ENCODE measurements at places on chromosomes 3 and 15.

GRCh38 chr3:46731795-46732194, 14.1 kb upstream of the PRSS50 start:
- no peaks in the 10 kb centered on the region for H3K36me3 ChIP-seq
- no peaks in the 10 kb centered on the region for H3K4me1 ChIP-seq

- H3K27ac ChIP-seq = no peak overlapping the region
- H3K27me3 ChIP-seq = no peaks in the 10 kb centered on the region
- DNase-seq = no peak
- no peaks in the 10 kb centered on the region for H3K4me1 ChIP-seq
- no peak overlapping the region for H3K4me3 ChIP-seq
These were observed 921.1 kb downstream of the FHIT start for GRCh38 chr3:60330107-60330506.

GRCh38 chr3:44110648-44111047, 131.0 kb upstream of the TOPAZ1 start:
- no peak for DNase-seq
- H3K4me3 ChIP-seq = no peak overlapping the region
- H3K4me1 ChIP-seq = peaks cover 2% of the 10 kb centered on the region
- no peaks in the 10 kb centered on the region for H3K27me3 ChIP-seq

DNA sequence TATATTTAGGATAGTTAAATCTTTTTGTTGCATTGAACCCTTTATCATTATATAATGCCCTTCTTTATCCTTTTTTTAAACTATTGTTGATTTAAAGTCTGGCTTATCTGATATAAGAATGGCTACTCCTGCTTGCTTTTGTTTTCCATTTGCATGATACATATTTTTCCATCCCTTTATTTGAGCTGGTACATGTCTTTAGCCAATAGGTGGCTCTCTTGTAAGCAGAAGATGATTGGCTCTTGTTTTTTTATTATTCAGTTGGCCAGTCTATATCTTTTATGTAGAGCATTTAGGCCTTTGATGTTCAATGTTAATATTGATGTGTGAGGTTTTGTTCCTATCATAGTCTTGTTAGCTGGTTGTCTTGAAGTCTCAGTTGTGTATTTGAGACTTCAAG, 99.5 kb upstream of the MCTP2 start:
- no peak overlapping the region for H3K27ac ChIP-seq
- no peak for DNase-seq
- H3K4me3 ChIP-seq = no peak overlapping the region
- H3K27me3 ChIP-seq = peaks cover 6% of the 10 kb centered on the region
- H3K4me1 ChIP-seq = no peaks in the 10 kb centered on the region
- H3K36me3 ChIP-seq = no peaks in the 10 kb centered on the region

DNA sequence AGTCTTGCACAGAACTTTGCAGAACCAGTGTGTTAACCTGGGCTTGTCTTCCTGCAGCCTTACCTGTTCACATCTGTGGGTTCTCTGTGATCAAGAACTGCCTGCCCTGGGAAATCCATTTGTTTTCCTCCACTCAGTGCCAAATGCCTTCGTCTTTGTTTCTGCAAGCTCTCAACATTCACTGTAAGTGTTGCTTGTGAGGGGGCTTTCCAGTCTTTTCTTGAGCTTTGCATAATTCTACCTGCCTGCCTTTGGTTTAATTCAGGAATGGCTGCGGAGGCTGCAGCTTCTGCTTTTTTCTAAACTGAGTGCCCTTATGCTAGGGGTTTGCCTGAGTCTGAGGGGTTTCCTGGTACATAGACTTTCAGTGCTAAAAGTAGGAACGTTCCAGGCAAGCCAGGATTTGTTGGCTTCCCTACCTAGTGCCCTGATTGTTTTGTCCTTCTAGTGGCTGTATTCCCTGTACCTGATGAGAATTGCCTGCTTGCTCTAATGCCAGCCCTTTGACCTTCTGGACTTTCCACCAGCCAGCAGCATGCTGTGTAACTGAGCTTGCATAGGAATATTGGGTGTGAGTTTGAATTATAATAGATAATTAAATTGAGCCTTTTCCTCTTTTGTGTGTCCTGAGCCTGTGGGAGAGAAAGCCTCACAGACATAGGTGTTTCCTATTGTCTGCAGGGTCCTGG, 96.6 kb upstream of the CLSTN2 start:
- no peak for DNase-seq
- no peaks in the 10 kb centered on the region for H3K36me3 ChIP-seq
- H3K4me3 ChIP-seq = no peak overlapping the region
- no peak overlapping the region for H3K27ac ChIP-seq
- H3K4me1 ChIP-seq = no peaks in the 10 kb centered on the region

DNA sequence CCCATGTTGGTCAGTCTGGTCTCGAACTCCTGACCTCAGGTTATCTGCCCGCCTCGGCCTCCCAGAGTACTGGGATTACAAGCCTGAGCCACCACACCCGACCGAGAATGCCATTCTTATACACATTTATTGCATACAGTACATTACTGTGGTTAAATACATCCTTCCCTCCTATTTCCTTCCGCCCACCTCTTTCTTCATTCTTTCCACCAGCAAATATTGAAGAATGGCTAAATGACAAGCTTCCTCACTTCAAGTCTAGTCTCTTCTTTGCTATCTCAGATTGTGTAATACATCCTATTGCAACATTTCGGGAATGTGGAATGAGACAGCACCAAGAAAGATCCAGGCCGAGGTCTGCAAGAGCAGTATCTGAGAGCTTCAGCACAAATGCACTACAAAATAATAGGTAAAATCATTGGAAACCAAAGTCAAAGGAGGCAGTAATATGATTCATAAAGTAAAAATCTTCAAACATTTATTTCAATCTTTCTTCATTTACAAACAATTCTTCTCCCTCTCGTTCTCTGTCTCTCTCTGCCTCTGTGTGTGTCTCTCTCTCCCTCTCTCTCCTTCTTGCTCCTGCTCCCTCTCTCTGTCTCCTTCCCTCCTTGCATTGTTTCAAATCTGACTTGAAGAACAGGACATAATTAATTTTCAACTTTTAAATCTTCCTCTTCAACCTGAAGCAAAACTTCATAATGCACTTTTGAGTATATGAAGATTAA, 94.7 kb upstream of the TGFBR2 start:
- DNase-seq = peak; percentile 46
- H3K4me1 ChIP-seq = no peaks in the 10 kb centered on the region
- no peak overlapping the region for H3K27ac ChIP-seq
- H3K36me3 ChIP-seq = no peaks in the 10 kb centered on the region
- no peak overlapping the region for H3K4me3 ChIP-seq

GRCh38 chr15:90864507-90864906, 3.9 kb upstream of the FURIN start:
- H3K4me1 ChIP-seq = peaks cover 83% of the 10 kb centered on the region
- H3K36me3 ChIP-seq = no peaks in the 10 kb centered on the region
- H3K27me3 ChIP-seq = no peaks in the 10 kb centered on the region
- DNase-seq = no peak
- H3K27ac ChIP-seq = no peak overlapping the region
- H3K4me3 ChIP-seq = no peak overlapping the region

DNA sequence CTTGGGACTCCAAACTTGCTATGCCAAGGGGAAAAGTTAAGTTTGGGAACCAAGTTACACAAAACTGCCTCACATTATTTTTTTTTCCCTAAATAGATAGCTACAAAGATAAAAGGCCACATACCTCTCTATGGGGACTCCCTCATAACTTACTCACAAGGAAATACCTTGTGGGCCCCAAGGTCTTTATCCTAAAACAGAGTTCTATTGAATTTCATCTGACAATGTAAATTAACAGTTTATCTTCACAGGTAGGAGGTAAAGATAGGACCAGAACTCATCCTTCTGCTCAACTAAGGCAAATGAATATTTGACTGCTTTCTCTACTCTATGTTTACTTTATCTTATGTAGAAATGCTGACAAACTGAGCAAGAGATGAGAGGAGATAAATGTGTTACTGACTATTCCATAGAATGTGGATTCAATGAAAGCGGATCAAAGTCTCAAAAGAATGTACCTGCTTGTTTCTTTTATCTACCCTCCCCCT, 1278.0 kb downstream of the OTOL1 start:
- no peak overlapping the region for H3K4me3 ChIP-seq
- no peak for DNase-seq
- no peaks in the 10 kb centered on the region for H3K36me3 ChIP-seq
- no peak overlapping the region for H3K27ac ChIP-seq

DNA sequence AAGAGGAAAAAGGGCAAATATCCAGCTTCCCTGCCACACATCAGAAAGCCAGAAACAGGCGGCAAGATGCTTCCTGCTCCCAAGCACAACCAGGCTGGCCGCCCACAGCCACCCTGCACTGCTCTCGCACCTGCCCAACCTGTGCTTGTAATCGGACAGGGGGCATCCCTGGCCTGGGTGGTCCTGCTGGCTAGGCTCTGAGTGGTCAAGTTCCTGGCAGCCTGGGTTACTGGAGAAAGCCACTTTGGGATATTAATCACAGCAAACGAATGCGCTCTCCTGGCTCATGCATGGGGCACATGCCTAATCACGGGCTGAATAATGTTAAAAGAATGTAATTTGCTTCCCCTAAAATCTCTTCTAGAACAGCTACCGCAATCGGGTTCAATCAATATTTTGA, 442.4 kb downstream of the MCTP2 start:
- H3K27ac ChIP-seq = no peak overlapping the region
- H3K36me3 ChIP-seq = no peaks in the 10 kb centered on the region
- no peak for DNase-seq
- no peaks in the 10 kb centered on the region for H3K4me1 ChIP-seq

DNA sequence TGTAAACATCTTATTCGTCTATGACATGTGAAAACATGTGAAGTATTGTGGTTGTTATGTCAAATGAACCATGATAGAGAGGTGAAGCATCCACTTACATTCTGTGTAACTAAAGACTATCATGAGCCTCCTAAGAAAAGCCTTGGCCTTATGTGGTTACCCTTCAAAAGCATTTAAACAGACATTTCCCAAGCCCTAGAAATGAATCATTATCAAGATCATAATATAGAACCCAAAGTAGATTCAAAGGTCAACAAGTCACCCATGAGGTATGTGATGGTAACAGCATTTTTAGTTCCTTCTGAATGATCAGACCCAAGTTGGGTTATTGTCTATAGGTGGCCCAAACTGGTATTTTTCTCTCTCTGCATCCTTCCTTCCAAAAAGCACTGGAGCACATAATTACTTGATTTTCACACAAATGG, 408.0 kb downstream of the TBL1XR1 start:
- H3K27ac ChIP-seq = no peak overlapping the region
- DNase-seq = no peak
- no peaks in the 10 kb centered on the region for H3K36me3 ChIP-seq
- no peak overlapping the region for H3K4me3 ChIP-seq

DNA sequence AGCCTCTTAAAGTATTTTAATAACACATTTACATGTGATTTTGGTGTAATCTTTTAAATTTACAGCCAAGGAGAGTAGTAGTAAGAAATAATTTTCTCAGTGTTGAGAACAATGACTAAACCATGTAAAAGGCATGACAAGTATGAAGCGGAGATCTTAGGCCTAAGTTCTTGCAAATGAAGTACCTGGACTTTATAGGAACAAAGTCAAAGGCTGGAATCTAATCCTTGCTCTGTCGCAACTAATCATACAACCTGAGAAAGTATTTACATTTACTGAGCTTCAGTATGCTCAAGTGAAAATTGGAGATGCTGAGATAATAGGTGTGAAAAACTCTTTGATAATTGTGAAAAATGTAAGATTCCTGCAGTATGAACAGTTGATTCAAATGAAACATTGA, 86.4 kb upstream of the VGLL3 start:
- no peak for DNase-seq
- no peak overlapping the region for H3K4me3 ChIP-seq
- peaks cover 13% of the 10 kb centered on the region for H3K4me1 ChIP-seq
- H3K27me3 ChIP-seq = no peaks in the 10 kb centered on the region
- H3K36me3 ChIP-seq = no peaks in the 10 kb centered on the region

DNA sequence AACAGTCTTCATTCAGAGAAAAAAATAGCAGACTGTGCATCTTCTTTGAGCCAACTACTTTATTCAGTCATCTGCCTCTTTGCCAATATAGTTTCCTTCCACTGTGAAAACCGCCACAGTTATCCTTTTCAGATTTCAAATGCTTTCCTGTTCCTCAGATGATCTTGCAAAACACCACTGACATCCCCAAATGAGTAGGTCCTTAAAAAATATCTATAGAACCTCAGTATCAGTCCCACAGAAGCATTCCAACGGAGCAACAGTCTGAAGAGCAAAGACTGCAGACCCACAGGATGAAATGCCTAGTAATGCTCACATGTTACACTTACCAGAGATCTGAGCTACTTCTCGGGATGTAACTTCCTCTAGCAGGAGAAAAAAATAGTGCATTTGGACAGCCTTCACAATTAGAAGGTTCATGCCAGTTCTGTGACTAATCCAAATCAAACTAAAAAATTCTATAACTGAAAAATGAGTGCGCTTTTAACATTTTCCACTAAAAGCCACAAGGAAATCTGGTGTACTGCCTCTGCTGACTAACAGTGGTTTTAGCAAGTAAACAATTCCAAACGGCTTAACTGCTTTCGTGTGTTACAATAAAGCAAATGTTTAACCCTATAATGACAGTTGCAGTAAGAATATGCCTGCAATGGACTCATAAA, at the start of gene ANKRD28:
TSS of gene ANKRD28 (minus strand) at position 338 of the 662 bp plus-strand sequence. CDS start 1,458 bp downstream, outside the sequence.
- peaks cover 83% of the 10 kb centered on the region for H3K4me1 ChIP-seq
- H3K4me3 ChIP-seq = peak within 1 kb of the TSS; percentile 60
- peak; percentile 21 for DNase-seq

DNA sequence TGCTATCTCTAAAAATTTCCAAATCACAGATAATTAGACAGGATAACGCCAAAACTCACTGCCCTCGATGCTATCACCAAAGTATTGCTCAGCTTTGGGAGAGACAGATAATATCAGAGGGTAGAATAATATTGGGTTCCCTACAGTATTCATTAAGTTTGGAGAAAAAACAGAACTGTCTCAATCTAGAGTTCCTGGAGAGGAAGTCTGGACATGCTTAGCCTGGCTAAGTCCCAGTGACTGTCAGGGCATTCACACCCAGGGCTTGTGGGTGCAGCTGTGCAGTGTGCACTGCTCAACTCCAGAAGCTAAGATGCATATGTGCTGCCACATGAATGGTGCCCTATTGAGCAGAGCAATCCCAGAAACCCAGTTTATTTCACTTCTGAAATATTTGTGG, 459.6 kb upstream of the DPH6 start:
- no peaks in the 10 kb centered on the region for H3K36me3 ChIP-seq
- no peak for DNase-seq
- H3K27ac ChIP-seq = no peak overlapping the region

DNA sequence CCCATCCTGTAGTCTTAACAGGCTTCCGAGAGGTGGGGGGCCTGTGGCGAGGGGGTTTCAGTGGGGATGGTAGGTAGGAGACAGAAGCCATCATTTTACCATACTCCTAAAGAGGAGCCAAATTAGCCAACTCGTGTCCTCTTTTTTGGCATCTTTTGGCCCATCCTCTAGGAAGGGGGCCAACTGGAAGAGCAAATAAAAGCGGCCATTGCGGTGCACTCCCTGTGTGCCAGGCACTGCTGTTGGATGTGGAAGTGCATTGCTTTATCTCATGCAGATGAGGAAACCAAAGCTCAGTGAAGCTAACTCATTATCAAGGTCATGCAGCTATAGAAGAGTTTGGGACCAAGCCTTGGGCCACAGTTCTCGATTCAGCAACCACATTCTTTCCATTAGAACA, 6.1 kb downstream of the SEMA4B start:
- DNase-seq = no peak
- peaks cover 59% of the 10 kb centered on the region for H3K36me3 ChIP-seq
- no peaks in the 10 kb centered on the region for H3K27me3 ChIP-seq
- H3K4me1 ChIP-seq = peaks cover 93% of the 10 kb centered on the region
